Activated naive CD4-positive, alpha-beta T cell treated with anti-CD3 and anti-CD28 coated beads, Interleukin-2, amount 50 U/mL, for 16 hours (primary cell): ENCODE measurements at places on chromosomes 11 and 22.
A peak's percentile ranks its signal among the peaks of the same experiment; 100 is the strongest.

GRCh38 chr11:93081694-93082093, 112.2 kb downstream of the MTNR1B start:
- no peak for DNase-seq

- no peak for DNase-seq
These were observed 11.2 kb upstream of the DGKZ start for GRCh38 chr11:46335890-46336562.

DNA sequence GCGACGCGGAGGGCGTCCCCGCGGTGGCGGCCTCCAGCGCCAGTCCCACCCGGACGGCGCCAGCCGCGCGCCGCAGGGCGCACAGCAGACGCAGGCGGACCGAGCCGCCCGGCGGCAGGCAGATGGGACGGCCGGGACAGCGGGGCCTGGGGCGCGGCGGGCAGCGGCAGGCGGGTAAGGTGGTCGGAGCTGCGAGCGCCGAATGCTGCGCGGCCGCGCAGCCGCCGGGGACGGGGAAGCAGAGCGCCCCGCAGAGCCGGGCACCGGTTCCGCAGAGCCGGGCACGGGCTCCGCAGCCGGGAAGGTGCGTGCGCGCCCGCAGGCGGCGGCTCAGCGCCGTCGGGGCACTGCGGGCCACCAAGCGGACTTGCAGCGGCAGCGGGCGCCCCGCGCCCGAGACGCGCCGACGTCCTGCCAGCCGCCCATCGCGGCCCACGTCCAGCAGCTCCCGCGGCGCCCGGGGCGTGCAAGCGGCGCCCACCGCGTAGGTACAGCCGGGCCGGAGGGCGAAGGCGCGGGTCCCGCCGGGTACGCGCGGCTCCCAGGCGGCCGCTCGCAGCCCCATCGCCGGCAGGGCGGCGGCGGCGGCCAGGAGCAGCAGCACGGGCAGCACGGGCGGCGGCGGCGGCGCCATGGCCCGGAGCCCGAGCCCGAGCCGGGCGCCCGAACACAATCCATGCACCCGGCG, 739 bp downstream of the CELSR1 start:
- DNase-seq: no peak

GRCh38 chr11:20059587-20060021, 100.7 kb downstream of the DBX1 start:
- DNase-seq: no peak

DNA sequence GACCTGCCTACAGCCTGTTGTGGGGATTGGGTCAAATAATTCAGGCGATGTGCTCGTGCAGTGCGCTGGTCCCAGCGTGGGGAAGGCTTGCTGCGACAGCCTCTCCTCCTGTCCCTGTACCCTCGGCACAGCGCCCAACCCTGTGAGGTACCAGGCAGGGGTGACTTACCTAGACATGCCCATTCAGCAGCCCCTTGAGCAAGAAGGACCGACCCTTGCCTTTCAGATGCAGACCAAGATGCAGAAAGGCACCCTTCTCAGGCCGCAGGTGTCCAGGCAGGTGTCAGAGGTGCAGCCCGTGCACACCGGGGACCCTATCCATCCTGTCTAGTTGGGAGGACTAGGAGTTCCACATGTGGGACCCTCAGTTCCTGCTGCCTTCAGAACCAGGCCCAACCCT, 102.7 kb downstream of the BCR start:
- DNase-seq: no peak

DNA sequence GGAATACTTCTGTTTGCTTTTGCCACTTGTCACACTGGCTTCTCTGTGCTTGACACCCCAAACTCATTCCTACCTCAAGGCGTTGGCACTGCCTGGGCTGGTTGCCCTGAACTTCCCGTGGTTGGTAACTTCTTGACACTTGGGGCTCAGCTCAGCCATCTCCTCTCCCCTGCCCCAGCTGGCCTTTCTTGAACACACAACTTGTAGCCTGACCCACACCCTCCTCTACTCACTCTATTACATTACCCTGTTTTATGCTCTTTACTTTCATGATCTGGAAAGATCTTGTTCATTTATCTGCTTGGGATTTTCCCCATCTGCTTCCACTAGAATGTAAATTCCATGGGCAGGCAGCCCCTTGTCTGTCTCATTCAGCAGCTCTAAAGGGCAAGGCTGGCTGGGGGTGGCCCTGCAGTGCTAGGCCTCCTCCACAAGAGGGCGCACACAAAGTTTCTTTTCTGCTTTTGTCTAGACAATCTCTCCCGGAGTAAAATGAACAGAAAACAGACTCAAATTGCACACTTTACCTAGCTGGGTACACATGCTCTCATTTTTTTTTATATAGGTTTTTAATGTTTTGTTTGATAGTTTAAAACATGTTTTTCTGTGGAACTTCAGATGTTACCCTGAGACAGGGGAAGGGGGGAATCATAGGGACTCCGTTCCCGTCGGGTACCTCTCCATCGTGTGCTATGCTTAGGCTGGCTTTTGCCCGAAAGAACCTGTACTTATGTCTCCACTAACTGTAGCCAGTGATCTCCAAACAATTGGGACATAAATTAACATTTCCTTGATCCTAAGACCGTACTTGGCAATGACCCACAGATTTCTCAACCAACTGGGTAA, 16.4 kb upstream of the MRGPRX2 start:
- DNase-seq: peak; percentile 55
